ENCODE measurements at places on chromosomes 6 and 20. TPM values are rescaled to one million over a fixed set of nuclear protein-coding genes. Genes with fewer than 3 reads are reported as not detected.

CDH4 gene
- not detected for total RNA-seq

SLC29A1 gene
- 110 TPM for total RNA-seq

SOX18 gene
- 3.2 TPM for total RNA-seq

ARMC12 gene
- 1.4 TPM for total RNA-seq

ENPP5 gene
- 13.8 TPM for total RNA-seq

GHRH gene
- total RNA-seq = not detected

HLA-DQB2 gene
- total RNA-seq = 1.6 TPM

DNA sequence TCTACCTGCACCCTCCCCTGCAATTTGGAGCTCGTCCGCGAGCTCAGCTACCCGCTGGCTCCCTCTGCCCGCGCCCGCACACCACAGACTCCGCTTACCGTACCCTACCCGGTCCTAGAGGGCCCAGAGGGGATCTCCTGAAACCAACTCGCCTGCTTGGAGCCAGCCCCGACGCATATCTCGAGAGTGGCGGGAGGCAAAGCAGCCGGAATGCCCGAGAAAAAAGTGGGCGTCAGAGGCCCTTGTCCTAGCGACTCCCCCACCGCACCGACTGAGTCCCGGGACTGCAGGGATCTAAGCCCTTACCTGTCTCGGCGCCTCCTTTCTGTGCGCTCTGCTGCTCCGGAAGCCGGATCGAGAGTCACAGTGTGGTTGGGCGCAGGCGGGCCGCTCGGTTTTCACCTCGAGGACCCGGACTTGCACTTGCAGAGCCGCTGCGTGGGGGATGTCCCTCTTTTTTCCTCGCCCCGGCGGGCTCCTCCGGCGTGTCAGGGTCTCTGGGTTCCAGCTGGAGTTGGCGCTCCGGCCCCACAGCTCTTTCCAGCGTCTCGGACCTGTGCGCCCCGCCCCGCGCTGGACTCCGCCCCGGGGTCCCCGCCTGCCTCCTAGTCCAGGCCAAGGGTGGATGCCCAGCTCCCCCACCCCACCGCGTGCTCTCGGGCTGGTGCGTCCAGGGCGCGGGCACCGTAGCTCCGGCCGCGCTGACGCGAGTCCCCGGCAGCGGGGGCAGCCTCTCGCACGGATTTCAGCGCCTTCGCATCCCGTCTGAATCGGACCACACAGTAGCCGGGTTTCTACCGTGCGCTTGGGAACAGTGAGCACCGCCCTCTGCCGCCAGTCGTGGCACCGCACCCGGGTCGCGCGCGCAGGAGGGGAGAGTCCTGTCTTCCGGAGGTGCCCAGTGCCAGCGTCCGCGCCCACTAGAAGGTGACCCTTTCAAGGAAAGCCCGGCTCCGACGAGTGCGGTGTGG, at the start of gene PROKR2:
TSS of gene PROKR2 (minus strand) at position 767 of the 971 bp plus-strand sequence. CDS start 2,585 bp downstream, outside the sequence.
- no peak within 1 kb of the TSS for H3K27ac ChIP-seq
- no peaks in the 10 kb centered on the region for H3K4me1 ChIP-seq
- H3K27me3 ChIP-seq = peaks cover 45% of the 10 kb centered on the region
- no peaks in the 10 kb centered on the region for H3K36me3 ChIP-seq
- peak within 1 kb of the TSS; percentile 19 for H3K4me3 ChIP-seq
- DNase-seq = no peak

DNA sequence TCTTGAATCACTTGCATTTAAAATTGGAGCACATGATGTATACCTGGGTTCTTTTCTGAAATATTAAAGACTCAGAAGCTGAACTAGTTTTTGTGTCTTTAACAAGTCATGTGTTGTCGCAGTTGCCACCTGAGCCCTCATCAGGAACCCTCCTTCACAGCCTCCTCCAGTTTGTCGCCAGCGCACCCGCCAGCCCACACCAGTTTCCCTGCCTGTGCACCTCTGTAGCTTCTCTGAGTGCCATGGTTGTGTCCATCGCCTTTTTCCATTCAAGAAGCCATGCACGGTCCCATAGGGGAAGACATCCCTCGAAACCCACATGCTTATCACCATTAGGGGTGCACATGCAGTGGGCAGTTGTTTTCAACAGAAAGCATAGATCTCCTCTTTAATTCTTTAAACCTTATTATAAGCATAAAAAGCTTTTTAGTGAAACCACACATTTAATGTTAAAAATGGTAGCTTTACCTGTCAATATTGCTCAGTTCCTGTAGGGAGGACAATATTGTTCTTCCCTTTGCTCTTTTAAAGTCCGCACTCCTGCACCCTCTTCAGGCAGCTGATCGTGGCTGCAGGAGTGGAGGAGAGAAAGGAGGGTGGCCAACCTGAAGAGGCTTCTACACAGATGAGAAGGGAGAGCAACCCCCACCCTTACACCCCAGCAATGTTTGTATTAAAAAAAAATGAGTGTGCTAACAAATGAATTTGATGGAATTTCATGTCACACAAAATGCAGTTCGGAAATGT, 121.9 kb downstream of the CFAP61 start:
- H3K4me1 ChIP-seq = no peaks in the 10 kb centered on the region
- no peaks in the 10 kb centered on the region for H3K27me3 ChIP-seq
- H3K4me3 ChIP-seq = no peak overlapping the region
- H3K36me3 ChIP-seq = no peaks in the 10 kb centered on the region
- no peak overlapping the region for H3K27ac ChIP-seq

GRCh38 chr6:111973927-111974639, 79.8 kb upstream of the CCN6 start:
- no peak for DNase-seq
- peak overlapping the region; percentile 66 for H3K27ac ChIP-seq
- no peak overlapping the region for H3K4me3 ChIP-seq
- no peaks in the 10 kb centered on the region for H3K36me3 ChIP-seq
- H3K27me3 ChIP-seq = no peaks in the 10 kb centered on the region

DNA sequence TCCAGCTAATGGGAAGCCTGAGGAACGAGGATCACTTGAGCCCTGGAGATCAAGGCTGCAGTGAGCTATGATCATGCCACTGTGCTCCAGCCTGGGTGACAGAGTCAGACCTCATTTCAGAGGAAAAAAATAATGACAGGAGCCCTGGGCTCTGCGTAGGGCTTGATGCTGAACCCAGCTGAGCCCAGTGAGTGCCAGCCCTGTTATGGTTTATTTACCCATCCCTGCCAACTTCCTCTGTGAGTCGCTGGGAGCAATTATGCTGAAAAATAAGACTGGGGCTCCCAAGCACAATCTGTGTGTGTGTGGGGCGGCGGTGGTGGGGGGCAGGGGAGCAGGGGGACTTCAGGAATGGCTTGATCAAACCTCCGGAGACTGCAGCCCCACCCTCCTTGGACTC, 75.9 kb upstream of the PMEPA1 start:
- H3K4me1 ChIP-seq = no peaks in the 10 kb centered on the region
- no peak for DNase-seq
- no peaks in the 10 kb centered on the region for H3K27me3 ChIP-seq
- H3K4me3 ChIP-seq = no peak overlapping the region

DNA sequence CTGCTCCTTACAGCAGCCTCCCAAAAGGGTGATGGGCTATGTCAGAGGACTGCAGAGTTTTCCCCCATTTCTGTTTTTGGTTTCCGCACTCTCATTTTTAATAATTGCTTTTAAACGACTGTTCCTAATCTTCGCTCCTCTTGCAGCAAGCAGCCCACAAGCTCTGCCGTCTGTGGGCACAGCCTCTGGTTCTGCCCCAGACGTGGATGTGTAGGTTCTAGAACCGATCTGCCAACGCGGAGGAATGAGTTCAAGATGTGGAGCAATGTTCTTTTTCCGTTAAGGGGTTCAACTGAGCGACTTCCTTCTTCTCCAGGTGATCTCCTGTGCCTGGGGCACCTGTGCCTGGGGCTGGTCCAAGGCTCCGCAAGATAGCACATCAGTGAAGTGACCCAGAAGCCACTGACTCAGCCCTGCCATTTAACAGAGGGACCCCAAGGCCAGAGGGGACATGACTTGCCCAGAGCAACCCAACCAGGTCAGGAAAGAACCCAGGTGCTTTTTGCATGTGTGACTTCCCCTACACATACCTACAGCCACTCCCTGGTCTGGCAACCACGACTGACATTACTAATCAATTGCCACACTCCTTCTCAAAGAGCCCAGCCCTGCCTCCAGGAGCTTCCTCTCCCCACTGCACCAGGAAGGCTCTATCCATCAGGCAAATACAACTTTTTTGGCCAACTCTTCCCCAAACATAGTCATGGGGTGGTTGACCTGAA, 22.7 kb downstream of the PMEPA1 start:
- H3K4me1 ChIP-seq = no peaks in the 10 kb centered on the region
- H3K4me3 ChIP-seq = no peak overlapping the region
- peak overlapping the region; percentile 48 for H3K27ac ChIP-seq
- no peaks in the 10 kb centered on the region for H3K36me3 ChIP-seq

GRCh38 chr6:106070636-106071035, 15.5 kb upstream of the PRDM1 start:
- H3K4me1 ChIP-seq = no peaks in the 10 kb centered on the region
- H3K27me3 ChIP-seq = no peaks in the 10 kb centered on the region
- H3K36me3 ChIP-seq = no peaks in the 10 kb centered on the region
- H3K4me3 ChIP-seq = no peak overlapping the region
- H3K27ac ChIP-seq = no peak overlapping the region
- no peak for DNase-seq

DNA sequence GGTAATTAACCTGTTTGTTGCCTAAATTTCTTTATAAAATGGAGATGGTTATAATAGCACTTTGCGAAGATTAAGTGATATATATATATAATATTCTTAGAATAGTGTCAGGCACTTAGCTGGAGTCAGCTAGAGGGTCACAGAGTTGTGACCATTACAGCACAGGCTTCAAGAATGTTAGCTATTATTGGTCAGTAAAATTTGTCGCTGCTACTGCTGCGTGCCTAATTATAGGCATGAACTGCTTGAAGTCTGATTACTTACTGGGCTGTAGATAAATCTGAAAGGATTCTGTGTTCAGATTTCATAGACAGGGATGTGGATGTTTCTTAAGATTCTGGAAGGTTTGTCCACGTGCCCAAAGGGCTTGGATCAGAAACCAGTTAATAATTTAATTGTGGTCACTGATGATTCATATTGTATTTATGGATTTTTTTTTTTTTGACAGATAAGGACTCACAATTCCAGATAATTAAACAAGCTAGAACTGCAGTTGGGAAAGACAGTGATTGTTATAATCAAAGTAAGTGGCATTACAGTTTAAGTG, 4.7 kb downstream of the SNRNP48 start:
- no peak for DNase-seq
- H3K4me3 ChIP-seq = no peak overlapping the region
- no peak overlapping the region for H3K27ac ChIP-seq
- no peaks in the 10 kb centered on the region for H3K27me3 ChIP-seq

Data from breast epithelium (tissue), 4 donors.